ENCODE measurements at places on chromosomes 6 and 20.
A peak's percentile ranks its signal among the peaks of the same experiment; 100 is the strongest.

GRCh38 chr6:25579902-25580495, 72.0 kb upstream of the SCGN start:
- DNase-seq = no peak

- no peak for DNase-seq
These were observed 277.0 kb downstream of the CDKAL1 start for GRCh38 chr6:20811109-20811761.

- no peak for DNase-seq
These were observed 18.2 kb upstream of the OCSTAMP start for GRCh38 chr20:46568570-46569129.

- no peak for DNase-seq
These were observed 122.3 kb downstream of the KIF6 start for GRCh38 chr6:39602601-39603519.

GRCh38 chr6:37713529-37714119, 15.9 kb upstream of the MDGA1 start:
- no peak for DNase-seq

- no peak for DNase-seq
These were observed 6.5 kb upstream of the TFAP2A start for GRCh38 chr6:10421158-10421920.

GRCh38 chr6:133613211-133613610, 275.7 kb upstream of the TCF21 start:
- DNase-seq = no peak

GRCh38 chr20:61045876-61046585, 206.0 kb upstream of the CDH4 start:
- DNase-seq = no peak

DNA sequence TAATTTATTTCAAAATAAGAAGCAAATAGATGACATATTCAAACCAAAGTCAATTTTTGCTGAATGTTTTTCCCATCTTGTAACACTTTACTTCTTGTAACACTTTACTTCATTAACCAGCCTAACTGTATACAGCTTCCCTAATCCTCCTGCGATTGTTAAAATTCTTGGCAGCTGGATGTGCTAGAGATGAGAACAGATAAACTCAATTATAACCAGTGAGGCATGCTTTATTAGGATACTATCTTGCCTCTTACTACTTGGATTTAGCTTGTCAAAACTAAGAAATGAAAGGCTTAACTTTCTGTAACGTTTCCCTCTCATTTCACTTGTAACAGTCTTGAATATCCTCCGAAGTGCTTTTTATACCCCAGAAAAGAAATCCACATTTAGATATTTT, 94.1 kb upstream of the BMP5 start:
- no peak for DNase-seq

- DNase-seq = no peak
These were observed 11.8 kb downstream of the FYN start for GRCh38 chr6:111861431-111861885.

- DNase-seq = peak; percentile 63
These were observed 19.5 kb upstream of the TAF8 start for GRCh38 chr6:42030585-42031506.

DNA sequence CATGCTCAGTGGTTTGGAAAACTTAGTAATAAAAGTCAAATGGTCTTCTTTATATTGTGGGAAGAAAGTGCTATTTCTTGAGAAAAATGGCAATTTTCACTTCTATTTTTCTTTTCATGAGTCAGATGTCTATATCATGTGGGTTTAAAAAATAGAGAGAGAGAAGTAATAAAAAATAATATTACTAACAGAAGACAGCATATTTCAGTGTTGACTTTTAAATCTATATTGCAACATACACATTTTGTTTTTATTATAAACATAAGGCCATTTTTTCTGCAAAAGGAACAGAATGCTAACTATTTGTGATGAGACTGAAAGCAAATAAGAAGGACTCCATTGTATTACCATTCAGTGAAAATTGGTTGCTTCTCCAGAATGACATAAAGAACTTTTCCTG, 135.1 kb upstream of the CNR1 start:
- no peak for DNase-seq

- DNase-seq = no peak
These were observed 214.5 kb downstream of the TSHZ2 start for GRCh38 chr20:53186635-53187034.

DNA sequence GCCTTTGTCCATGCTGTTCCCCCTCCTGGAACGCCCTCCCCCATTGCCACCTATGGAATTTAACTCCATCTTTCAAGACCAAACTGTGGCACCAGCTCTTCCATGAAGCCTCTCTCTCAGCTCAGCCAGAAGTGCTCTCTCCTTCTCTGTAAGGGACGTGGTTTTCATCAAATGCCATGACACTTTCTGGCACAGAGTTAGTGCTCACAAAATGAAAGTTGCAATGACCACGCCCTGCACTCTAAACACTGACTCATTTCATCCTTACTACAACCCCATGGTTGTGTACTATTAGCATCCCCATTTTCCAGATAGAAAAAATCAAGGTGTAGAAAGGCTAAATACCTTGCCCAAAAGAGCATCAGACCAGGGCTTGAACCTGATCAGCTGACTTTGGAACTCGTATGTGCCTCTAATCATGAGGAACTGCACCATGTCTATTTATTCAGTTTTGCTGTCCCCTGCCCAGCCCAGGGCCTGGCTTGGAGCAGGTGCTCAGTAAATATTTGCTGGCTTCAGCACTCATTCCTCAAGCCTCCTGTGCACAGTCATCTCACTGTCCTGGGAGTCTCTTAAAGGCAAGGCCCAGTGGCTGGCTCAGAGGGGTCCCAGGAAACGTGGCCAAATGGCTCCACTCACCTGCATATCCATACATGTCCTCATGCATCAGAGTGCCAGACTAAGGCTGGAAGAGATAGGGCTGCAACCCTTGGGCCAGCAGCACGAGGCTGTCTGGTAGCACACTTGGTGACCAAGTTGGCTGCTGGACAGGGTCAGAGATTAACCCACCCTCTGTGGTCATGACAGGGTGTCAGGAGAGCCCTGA, 77.9 kb downstream of the MRPL14 start:
- peak; percentile 49 for DNase-seq

GRCh38 chr6:36838896-36839748, at the start of gene CPNE5:
Gene CPNE5, minus strand, starts transcription at chr6:36839444. Its CDS starts 67 bp downstream, at chr6:36839377.
- peak; percentile 30 for DNase-seq

DNA sequence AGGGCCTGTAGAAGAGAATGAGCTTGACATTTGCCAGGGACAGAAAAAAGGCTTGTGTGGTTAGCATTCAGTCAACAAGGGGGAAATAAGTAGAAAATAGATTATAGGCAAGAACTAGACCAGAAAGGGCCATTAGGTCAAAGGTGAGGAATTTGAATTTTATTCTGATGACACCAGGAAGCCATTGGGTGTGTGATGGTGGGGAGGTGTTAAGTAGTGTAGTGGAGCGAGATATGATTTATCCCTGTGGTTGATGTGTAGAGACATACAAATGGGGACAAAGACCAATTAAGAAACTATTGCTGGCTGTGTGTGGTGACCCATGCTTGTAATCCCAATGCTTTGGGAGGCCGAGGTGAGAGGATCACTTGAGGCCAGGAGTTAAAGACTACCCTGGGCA, 11.0 kb downstream of the DSTN start:
- no peak for DNase-seq

GRCh38 chr6:147528511-147529145, 20.1 kb downstream of the SAMD5 start:
- no peak for DNase-seq

DNA sequence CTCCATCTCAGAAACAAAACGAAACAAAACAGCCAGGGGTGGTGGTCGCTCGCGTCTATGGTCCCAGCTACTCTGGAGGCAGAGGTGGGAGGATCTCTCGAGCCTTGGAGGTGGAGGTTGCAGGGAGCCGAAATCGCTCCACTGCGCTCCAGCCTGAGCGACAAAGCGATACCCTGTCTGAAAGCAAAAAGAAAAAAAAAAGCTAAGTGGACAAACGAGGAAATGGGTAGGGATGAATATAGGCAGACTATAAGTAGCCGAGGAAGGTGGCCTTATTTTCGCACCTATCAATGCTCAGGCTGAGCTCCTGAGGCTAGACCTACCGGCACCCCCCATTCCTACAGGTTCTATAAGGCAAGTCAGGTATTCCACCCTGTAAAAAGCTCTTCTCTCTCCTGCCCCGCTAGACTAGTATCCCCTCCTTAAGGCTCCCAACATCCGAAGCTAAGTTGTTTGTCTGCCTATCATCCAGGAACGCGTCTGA, 650 bp upstream of the CASP8AP2 start:
- peak; percentile 53 for DNase-seq

DNA sequence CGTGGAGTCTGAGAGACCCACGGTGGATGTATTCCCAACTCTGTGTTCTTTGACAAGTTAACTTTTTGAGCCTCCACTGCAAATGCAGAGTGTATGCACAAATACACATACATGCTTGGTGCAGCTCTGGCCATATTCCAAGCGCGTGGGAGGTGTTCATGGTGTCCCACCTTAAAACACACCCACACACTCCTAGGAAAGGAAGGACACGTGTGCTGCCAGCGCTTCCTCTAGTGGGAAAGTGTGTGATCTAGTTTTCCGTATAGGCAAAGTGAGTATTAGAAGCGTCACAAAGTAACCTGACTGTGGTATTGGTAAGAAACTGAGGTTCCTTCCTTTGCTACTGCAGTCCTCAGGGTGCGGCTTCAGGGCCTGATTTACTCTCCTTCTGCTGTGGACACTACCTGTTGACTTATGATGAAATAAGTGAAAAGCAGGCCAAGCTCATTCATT, 36.0 kb upstream of the MPC1 start:
- no peak for DNase-seq

- no peak for DNase-seq
These were observed 33.5 kb upstream of the RIMS4 start for GRCh38 chr20:44843876-44844275.

GRCh38 chr6:166929542-166930189, 26.7 kb downstream of the RNASET2 start:
- no peak for DNase-seq

GRCh38 chr6:111604259-111605099, 1.2 kb downstream of the TRAF3IP2 start:
- DNase-seq = no peak

DNA sequence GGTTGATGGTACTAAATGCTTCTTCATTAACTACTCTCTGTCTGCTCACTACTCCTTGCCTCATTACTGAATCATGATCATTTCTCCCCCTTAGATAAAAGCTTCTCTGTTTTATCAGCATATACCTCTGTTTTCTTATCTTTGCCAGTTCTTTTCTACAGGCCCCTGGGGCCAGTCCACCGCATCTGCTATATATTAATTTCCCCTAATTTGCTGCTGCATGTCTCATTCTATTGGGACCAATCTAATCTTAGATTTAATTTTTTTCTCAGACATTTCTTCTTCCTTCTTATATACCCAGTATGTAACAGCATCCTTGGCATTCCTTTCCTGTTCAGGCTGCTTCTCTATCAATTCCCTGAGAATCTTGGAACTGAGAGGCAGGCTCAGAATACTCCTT, 51.2 kb downstream of the GRIK2 start:
- DNase-seq = no peak

- DNase-seq = peak; percentile 58
These were observed 98.0 kb downstream of the FNDC1 start for GRCh38 chr6:159267165-159267564.

- DNase-seq = no peak
These were observed 38.5 kb downstream of the DST start for GRCh38 chr6:56604186-56604585.

DNA sequence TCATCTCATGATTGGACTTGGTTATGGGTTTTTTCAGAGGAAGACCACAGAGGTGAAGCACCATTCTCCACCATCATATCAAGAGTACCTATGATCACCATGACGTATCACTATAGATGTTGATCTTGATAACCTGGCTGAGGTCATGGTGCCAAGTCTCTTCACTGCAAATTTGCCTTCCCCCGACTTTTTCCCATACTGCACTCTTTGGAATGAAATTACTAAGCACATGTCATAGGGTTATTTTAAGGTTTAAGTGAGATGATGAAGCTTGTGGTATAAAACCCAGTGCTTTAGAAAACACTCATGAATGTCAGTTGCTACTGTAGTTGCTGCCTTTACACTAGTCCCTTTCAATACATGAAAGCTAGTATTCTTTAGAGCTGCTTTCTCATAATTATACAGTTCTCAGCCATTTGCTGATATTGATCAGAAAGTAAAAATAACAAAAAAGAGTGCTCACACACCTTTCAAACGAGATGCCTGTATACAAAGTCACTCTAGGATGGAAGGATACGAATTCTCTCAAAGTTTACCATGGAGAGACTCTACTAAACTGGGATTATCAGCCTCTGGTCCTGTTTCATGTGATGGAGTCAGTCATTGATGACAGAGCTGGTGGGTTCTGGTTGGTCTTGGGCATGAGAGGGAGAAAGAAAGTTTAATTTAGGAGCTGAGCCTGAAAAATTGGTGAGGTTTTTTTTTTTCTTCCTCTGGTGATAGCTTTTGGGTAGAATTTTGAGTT, 228.1 kb downstream of the PRL start:
- DNase-seq = no peak

GRCh38 chr6:36594816-36595643, 868 bp downstream of the SRSF3 start:
- peak; percentile 37 for DNase-seq

- no peak for DNase-seq
These were observed 81.5 kb downstream of the SULF2 start for GRCh38 chr20:47703748-47704147.

DNA sequence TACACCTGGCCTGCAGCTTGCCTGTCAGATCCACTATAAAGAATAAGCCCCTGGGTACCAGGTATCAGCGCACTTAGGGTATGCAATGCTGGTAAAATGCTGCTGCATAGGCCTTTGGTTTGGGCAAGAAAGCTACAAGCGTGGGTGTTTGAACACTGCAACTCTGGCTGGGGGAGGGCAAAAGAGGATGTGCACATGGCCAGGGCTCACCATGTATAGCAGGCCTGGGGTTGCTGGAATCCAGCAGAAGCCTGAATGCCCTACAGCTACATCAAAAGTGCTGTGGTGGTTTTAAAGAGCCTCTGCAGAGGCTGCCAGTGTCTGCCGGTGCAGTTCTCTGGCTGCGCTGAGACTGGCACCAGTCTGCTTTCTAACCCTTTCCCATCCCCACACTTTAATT, 51.7 kb downstream of the UQCC1 start:
- DNase-seq = no peak

GRCh38 chr20:46365487-46366220, 40.8 kb downstream of the ELMO2 start:
- peak; percentile 35 for DNase-seq

DNA sequence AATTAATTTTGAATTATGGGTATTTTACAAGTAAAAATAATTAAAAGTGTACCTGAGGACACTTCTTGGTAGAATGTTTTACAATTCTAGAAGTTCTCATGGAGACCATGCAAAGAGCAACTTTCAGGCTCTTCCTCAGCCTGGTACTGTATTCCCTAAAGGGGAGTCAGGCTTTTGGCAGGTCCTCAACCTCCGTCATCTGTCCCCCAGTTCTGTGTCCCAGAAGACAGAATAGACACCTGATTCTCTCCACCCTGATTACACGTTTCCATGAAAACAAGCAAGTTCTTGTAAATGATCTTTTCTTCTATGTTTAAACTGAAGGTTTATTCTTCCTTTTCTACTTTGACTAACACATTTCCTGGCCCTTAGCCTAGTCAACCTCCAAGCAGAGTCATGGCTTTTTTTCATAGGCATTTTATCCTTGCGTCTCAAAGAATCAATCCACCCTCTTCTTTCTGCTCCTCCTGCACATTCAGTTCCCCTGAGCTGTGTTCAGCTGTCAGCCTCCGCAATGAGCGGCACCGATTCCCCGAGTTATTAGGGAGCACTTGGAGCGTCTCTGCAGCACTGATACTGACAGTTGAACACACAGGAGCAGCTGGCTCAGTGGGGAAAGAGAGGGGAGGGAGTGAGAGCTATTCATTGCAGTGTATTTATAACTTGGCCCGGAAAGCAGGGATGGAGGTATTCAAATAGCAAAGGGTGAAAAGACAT, 1082.4 kb upstream of the MAP3K7 start:
- no peak for DNase-seq
